NCI-H748 treated with DMSO at 0.1 percent for 48 hours (cell line): ENCODE measurements at places on chromosomes 12 and 14.

GRCh38 chr12:81705586-81705985, 53.6 kb downstream of the PPFIA2 start:
- DNase-seq: no peak

DNA sequence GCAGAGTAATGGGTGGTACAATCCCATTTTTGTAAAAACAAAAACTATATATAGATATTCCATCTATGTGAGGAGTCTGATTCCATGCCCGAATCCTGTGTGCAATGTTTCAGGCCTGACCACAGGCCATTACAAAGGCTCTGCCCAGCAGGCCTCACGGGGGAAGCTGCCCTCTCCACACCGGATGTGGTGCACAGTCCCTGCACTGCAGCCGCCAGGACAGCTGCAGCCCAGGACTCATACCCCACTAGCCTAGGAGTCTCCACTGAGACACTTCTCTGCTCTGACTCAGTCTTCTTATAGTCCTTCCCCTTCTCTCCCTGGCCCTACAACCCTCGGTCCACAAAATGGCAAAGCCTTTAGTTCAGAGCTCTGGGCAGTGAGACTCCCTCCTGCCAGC, 190.4 kb downstream of the PPM1H start:
- no peak for DNase-seq

DNA sequence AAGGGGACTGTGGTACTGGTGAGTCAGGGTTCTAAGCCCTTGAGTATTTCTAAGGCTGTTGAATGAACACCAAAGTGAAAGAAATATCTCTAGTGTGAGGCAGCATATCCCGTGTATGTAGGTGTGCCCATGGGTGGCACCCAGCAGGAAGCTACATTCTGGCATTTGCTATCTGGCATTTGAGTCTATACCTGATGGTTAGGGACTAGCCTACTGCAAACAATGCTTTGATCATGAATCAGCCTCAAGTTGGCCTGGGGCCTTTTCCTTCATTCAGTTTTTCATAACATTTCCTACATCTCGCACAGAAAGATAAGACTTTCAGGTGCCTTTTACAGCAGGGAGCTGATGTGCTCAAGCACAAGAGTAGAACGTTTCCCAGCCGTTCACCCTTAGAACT, 85.7 kb upstream of the E2F7 start:
- DNase-seq: no peak

DNA sequence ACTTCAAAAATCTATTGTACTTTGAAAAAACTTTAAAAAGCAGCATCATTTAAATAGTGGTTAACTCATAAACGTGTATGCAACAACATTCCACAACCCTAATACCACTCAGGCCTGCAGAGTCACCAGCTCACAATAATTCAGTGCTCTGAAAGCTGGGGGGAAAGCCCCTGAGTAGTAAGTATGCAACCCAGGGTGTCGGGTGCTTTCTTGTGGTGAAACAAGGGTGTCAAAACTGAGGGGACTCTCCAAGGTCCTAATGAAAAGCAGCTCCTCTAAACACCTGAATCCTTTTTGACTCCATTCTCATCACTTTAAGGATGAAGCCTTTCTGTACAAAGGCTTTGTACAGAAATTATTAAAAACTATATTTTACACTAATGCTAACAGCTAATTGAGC, 33.7 kb downstream of the FGFR1OP2 start:
- no peak for DNase-seq

- DNase-seq: no peak
Measured at GRCh38 chr12:130436741-130437501, 99.2 kb downstream of the PIWIL1 start.

DNA sequence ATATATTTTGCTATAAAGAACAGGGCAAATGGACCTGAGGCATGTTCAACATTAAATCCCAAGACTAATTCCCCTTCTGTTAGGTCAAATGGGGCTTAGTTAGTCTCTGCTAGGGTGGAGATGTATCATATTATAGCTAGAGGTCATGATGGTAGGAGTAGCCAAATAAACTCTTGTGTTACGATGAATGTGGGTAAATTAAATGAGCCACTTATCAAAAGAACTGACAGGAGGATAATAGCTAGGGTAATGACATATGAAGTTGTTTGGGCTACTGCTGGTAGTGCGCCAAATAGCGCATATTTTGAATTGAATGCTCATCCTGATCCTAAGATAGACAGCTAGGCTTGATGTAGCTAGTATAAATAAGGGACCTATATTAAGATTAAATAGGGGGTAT, 445.0 kb downstream of the GXYLT1 start:
- peak; percentile 98 for DNase-seq

DNA sequence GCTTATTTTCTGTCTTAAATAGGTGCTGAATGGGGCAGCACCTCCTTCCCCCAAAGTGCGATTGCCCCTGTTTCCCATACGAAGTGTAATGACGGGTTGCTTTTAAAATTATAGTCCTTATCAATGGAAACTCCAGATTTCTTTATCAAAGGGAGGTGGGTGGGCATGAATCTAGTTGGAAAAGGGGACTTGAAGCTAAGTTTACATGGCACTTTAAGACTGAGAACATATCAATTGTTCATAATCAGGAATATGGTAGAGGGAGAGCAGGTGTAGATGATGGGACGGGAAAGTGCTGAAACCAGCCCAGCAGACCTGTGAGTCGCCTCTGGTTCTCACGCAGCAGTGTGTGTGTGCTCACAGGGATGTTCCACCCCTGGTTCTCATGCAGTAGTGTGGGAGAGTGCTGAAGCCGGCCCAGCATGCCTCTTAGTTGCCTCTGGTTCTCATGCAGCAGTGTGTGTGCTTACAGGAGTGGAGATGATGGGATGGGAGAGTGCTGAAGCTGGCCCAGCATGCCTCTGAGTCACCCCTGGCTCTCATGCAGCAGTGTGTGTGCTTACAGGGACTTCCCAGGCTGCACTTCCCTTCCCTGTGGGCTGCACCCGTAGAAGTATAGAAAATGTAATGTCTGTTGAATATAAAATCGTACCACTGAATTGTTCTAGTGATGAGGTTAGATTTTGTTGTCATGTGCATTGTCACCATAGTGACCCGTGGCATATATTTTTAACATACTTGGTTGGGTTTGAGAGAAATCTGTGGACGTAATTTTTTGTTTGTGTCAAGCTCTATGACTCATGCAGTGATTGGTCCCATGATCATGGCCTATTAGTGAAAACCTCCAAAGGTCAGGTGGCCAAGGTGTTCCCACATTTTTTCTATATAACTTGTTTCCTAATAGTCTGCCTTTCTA, 51.6 kb downstream of the GPATCH2L start:
- DNase-seq: no peak

DNA sequence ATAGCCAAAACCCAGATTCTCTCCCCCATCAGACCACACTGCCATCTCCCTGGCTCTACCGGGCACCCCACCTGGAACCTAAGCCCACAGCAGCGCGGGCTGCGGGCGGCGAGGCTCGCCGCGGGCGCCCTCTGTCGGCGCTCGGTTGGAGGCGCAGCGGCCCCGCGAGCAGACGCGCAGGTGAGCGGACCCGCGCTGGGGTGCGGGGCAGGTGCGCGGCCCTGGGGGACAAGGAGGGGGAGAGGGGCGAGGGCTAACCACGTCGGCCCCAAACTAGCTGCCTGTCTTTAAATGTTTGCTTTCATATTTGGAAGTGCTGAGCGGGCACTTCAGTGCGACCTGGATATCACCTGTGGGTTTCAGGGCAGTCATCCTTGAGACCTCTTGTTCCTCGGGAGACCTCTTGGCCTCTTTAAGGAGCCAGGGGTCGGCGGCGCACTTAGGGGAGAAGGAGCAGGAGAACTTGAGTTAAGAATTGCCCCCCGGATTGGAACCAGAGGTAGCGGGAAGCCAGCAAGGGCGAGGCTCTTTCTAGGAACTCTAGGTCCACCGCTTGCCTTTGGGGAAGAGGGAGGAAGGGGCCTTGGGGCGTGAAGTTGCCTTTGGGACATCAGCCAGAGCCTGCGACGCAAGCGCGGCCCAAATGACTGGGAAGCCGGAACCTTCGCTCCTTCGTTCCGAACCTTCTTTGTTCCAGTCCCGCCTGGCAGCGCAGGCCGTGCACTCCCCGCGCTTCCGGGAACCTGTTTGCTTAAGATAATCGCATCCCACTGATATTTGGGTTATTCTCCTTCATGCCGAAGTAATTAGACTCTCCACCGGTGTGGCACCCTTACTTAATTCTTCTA, 78.7 kb downstream of the NEDD1 start:
- DNase-seq: peak; percentile 52

DNA sequence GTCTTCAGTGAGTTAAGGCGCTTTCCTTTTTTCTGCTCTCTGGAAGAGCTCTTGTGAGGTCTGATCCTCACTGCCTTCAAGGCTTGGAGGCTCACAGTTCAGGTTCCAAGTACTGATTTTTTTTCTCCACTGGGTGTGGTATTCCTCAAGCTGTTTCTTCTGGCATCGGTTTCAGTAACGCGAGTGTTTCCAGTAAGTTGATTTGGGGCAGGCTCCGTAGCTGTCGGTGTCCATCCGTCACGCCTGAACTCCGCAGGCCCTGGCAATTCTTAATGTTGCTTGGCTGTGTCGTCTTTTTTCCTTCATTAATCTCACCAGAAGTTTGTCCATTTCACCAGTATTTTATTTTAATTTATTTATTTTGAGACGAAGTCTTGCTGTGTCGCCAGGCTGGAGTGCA, 30.6 kb downstream of the LRCOL1 start:
- DNase-seq: no peak

- no peak for DNase-seq
Measured at GRCh38 chr12:3598896-3599860, 108.2 kb downstream of the PRMT8 start.

GRCh38 chr14:61280526-61281185, 482 bp downstream of the TMEM30B start:
- peak; percentile 72 for DNase-seq

GRCh38 chr14:95440496-95440895, 76.0 kb downstream of the SYNE3 start:
- DNase-seq: no peak

DNA sequence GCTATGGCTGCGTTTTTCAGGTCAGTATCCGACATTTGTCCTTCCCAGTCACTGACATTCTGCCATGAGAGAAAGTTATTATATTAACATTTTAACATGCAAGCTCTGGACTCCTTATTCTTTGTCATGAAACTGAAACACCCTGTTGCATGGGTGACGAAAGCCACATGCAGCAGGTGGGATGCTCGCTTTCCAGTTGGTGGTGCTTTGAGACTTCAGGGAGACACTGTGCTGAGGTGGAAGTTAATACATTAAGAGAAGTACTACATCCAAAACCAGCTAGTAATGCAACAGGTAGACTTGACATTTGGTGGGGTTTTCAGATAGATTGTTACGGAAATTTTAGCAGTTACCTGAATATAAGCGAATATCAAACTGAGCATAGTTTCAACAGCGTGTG, 32.8 kb upstream of the AMN start:
- no peak for DNase-seq

DNA sequence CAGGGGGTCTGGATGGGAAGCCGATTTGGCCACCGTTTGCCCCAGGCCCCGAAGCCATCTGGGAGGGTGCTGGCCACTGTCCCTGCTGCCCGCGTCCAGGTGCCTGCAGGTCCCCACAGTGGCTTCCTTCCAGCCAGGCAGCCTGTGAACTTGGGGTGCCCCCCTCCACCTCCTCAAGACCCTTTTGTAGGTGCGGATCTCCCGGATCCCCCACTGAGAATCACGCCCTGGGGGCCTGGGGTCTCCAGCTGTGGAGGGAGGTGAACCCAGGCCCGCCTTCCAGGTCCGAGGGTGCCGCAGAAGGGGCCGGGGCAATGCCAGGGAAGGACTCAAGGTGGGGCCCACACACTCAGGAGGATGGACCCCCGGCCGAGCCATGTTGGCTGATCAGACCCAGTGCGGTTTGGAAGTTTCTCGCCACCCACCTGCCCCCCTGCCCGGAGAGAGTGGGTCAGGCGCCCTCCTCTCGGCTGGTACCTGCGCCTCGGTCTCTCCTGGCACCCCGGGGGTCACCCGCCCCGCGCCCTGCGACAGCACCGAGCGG, 1.7 kb downstream of the MMP17 start:
- no peak for DNase-seq

- DNase-seq: no peak
Measured at GRCh38 chr14:62626416-62626815, 418.8 kb downstream of the KCNH5 start.
